ENCODE measurements at places on chromosomes 12 and 14. TPM values are rescaled to one million over a fixed set of nuclear protein-coding genes. Genes with fewer than 3 reads are reported as not detected.

DNA sequence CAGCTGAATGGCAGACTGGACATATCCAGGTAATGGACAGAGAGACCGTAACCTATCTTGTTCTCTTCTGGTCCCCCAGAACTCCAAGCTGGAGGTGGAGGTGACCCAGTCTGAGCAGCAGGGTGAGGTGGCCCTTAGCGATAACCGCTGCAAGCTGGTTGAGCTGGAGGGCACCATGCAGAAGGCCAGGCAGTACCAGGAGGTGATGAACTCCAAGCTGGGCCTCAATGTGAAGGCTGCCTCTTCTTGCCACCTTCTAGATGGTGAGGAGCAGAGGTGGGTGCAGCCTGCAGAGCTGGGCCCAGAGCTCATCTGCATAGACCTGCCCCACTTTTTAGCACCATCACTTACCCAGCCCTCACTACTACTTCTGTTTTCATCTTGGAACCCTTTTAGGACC, 7.2 kb upstream of the KRT86 start:
- DNase-seq = peak; percentile 7

DNA sequence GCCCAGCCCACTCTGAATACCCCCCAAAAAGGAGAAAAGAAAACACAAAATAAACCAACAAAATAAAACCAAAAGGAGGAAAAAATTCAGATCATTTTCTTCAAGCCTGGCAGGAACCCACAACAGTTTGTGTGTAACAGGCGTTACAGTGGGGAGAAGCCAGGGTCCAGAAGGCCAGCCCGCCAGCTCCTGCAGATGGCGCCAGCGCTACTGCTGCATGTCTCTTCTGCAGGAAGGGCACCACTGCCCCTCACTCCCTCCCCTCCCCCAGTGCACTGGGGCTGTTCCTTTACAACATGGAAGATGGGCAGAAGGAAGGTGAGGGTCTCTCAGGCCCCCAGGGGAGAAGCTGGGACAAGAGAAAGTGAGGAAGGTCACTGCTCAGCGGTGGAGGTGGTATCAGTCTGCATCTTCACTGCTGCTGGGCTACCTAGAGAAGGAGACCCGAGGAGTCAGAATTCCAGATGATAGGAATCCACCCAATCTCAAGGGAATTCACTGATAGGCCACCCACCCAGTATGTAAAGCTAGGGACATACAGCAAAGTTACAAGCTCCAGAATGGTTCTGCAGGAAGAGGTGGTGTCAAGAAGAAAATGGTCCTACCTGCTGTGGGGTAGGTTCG, 2.3 kb upstream of the NOP2 start:
- DNase-seq = no peak

FAM186B gene
- total RNA-seq = 0.36 TPM

GRCh38 chr12:57518920-57519795, 1.2 kb downstream of the DDIT3 start:
- DNase-seq = no peak

DNA sequence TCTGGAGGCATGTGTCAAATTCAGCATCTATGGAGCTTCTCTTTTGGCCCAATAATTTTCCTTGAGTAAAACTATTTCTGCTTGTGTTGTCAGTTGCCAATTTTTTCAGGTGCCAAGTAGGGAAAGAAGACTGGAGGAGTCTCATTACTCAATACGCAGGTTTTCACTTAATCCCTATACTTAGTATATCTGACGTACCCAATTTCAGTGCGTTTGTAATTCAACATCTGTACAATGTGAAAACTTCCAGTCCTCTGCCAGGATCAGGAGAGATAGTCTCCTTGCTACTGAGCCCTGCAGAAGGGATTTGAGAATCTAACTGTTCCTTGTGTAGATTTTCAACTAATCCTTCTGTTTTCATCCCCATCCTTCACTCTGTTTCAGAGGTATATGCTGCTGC, 5.7 kb upstream of the PAWR start:
- no peak for DNase-seq

- DNase-seq = no peak
These were observed 84.1 kb downstream of the ITPR2 start for GRCh38 chr12:26748741-26749431.

LUM gene
- 206 TPM for total RNA-seq

GPX2 gene
- not detected for total RNA-seq

PPP1R36 gene
- 2.5 TPM for total RNA-seq

DNA sequence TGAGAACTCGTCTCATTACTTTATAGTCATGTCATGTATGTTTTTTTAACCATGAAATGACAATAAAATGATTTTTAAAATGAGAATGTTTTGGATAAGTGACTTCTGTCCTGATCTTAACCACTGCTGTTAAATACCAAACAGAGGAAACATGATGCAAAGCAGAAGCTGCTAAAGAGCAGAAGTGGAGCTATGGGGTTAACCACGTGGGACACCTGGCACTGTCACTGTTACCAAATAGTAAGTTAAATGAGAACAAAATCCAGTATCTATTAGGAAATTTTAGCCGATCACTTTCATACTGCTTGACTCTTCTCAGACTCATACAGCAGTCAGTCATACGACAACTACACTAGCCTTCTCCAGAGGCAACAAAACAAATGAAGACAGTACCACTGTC, 82.4 kb downstream of the SCAF11 start:
- no peak for DNase-seq

DNA sequence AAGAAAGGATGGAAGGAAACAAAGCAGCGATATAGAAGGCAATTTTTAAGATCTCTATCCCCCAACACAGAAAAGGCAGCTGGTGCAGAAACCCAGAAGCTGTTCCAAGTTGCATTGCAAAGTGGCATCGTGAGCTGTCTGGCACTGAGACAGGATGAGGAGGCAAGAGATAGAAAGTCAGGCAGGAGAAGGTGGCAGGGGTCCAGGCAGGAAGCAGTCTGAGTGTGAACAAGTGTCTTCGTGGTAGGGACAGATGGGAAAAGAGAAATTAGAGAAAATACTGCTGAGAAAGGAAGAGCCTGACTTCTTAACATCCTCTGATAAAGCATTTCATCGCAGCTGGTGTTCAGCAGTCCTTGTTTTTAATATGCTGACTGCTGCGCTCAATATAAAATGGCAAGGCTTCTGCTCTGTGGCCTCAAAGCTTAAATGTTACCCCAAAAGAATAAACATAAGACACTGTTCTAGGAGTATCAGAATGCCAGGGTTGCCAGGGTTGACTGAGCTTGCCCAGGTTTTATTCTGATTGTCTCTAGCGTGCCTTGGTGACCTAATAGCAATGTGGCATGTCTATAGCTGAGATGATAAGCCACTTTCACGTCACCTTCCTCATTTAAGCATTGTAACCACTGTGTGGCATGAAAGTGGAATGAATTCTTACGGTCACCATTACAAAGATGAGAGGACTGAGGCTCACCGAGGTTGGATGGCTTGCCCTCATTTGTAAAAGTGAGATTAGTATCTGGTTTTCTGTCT, 397.6 kb downstream of the NUAK1 start:
- no peak for DNase-seq

DNA sequence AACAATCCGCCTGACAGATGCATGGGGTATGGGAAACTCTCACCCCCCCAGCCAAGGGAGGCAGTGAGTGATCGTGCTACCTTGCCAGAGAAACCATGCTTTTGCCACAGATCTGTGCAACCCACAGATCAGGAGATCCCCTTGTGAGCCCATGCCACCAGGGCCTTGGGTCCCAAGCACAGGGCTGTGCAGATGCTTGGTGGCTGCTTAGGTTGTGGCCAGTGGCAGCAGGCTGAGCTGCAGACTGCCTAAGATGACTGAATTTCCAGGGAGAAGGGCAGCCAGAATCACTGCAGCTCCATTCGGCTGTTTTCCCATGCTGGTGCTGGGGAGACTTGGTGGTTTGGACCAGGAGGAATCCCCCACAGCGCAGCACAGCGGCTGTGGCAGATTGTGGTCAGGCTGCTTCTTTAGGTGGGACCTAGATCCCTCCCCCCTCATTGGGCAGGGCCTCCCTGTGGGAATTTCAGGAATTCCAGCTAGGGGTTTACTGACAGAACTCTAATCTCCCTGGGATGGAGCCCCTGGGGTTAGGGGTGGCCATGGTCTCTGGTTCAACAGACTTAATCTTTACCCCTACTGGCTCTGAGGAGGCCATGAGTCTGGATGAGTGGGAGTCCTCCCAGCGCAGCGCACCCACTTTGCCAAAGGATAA, 264.6 kb upstream of the DAAM1 start:
- no peak for DNase-seq

- peak; percentile 52 for DNase-seq
These were observed 8.0 kb upstream of the SELPLG start for GRCh38 chr12:108641446-108642268.

- no peak for DNase-seq
These were observed 29.6 kb downstream of the CCDC92 start for GRCh38 chr12:123942911-123943648.

CHST11 gene
- 19.2 TPM for total RNA-seq

DNA sequence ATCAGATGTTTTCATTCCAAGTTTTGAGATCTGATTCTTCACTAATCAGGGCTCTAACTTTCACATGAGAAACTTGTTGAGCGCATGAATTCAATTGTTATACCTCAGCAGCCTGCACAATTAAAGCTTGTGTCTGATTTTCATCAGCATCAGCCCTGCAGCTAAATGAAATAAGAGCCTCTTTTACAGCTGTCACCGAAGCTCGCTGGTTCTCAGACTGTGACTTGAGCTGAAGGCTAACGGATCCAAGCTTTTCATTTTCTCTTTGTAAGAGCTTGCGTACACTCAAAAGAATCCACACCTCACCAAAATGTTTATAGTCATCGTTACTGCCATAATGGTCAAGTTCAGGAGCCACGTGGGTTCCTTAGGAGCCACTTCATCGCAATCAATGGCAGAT, 65.5 kb upstream of the BEGAIN start:
- DNase-seq = no peak

DNA sequence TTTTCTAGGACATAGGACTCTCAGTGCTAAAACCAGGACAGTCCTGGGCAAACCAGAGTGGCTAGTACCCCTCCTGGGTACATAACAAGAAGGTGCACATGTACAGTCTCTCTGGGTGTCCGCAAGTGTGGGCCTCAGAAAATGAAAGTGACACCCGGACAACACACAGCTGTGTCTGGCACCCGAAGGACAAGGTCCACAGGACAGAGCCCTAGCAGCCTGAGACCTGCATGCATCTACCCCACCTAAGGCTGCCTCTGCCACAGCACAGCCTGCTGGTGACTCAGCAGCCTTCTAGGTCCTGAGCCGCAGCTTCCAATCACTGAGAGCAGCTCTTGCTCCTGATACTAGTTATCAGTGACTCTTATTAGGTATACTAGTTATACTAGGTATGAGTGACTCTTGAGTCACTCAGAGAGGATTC, 784.1 kb upstream of the TBX3 start:
- DNase-seq = no peak

KRT78 gene
- total RNA-seq = not detected

DNA sequence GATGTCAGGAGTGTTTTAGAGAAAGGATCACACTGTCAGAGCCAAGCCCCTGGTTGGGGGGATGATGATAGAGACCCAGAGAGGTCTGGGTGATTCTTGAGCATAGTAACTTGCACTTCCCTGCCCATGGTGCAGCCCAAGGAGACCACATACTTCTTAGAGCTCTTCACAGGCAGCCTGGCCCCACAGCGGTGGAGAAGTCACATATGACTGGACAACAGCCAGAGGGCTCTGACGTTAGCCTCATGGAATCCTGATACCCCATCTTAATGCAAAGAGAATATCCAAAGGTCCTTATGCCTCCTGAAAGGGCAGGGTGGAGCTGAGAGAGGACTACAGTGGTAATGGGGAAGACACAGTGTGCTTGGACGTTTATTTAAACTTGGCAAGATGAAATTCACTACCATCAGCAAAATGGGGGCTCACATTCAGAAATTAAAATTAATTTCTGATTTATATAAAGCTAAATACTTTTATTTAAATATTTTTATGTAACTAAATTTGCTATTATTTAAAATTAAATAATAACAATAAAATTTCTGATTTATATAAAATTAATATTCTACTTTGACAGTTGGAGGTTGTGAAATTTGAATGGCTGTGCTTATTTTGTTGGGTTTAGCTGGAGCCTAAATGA, 131.3 kb downstream of the KTN1 start:
- no peak for DNase-seq

EXD2 gene
- total RNA-seq = 30.0 TPM

DNA sequence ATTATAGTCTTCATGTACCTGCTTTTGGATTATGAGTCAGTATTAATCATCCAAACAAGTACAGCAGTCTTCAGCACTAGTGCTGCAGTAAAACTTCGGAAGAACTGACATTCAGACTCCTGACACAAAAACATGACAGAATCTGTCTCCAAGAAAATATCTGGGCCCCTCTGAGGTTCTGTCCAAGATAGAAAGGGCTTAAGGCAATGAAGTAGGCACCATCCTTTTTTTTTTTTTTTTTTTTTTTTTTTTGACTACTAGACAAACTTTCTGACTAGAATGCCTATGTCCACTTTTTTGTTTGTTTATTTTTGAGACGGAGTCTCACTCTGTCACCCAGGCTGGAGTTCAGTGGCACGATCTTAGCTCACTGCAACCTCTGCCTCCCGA, 112.5 kb downstream of the MED13L start:
- DNase-seq = no peak

SERPINA5 gene
- total RNA-seq = 8.8 TPM
